Motor neuron (in vitro differentiated cells): ENCODE measurements at places on chromosomes 3 and 15.

DNA sequence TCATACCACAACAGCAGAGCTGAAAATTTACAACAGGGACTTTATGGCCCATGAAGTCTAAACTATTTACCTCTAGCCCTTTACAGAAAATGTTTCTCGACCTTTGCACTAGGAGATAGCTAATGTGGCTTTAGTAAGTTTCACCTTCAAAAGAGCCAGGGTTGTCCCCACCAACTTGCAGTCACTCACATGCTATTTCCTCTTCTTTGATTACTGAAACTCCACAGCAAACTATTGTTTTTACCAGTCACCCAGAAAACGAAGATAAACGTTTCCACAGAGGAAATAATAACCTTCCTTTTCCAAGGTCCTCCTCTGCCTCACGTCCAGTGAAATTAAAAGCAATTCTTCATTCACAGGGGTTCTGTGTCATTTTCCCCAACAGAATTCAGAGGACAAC lies 48.2 kb downstream of the WWTR1 start:
- no peak for ATAC-seq

DNA sequence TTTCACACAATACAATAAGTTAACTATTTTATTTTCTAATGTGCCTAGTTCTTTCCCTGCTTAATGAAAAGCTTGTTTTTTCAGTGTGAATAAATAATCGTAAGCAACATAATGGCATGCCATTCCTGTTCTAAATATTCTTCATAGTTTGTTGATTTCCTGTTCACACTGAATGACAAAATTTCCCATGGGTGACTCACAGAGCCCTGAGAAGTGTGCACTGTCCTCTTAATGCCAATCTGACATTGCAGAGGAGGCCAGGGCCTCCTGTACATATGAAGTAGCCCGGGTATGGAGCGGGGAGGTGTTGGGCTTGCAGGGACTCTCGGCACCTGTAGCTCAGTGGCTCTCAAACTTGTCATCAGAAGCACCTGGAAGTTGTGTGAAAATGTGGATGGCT lies 24.3 kb downstream of the CCR3 start:
- no peak for ATAC-seq

GRCh38 chr3:52468336-52468735 lies 12.9 kb downstream of the NISCH start:
- ATAC-seq, result no peak

DNA sequence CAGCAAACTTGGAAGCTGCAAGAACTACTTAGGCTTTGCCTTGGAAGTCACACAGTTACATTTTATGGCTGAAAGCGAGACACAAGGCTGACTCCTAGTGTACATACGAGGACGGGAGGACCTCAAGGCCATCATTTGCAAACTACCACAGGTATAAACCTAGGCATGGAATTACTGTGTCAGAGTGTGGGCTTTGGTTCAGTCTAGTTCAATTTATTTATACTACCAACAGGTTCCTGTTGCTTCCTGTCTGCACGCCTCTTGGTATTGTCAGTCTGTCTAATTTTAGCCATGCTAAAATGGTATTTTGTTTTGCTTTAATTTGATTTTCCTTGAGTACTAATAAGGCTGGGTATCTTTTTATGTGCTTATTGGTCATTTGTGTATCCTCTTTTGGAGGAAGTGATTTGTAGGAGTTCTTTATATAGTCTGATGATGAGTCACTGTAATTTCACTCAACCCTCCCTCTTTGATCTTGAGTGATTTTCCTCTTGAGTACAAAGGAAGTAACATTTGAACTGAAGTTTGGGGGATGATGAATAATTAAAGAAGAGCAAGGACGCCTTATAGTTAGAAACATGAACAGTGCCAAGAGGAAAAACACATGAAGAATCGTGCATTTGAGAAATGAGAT lies 8.2 kb downstream of the ANKRD34C start:
- no peak for ATAC-seq

DNA sequence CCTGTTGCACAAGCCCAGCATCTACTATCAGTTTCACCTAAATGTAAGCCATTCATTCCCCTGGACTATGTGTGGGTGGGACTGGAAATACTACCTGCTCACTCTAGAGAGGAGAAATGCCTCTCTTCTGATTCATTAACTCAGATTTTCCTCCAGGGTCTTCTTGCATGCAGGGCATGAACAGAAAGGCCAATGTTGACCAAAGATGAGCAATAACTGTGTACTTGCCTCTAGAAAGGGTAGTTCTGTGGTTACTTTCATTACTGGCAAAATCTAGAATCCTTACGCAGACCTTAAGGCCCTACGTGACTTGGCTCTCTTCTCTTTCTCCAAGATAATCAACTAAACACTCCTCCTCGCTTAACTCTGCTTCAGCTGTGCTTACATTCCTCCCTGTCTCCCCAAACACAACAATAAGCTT lies 81.4 kb upstream of the PSMD6 start:
- no peak for ATAC-seq

GRCh38 chr3:126683069-126683468 lies 21.0 kb upstream of the CHCHD6 start:
- no peak for ATAC-seq

DNA sequence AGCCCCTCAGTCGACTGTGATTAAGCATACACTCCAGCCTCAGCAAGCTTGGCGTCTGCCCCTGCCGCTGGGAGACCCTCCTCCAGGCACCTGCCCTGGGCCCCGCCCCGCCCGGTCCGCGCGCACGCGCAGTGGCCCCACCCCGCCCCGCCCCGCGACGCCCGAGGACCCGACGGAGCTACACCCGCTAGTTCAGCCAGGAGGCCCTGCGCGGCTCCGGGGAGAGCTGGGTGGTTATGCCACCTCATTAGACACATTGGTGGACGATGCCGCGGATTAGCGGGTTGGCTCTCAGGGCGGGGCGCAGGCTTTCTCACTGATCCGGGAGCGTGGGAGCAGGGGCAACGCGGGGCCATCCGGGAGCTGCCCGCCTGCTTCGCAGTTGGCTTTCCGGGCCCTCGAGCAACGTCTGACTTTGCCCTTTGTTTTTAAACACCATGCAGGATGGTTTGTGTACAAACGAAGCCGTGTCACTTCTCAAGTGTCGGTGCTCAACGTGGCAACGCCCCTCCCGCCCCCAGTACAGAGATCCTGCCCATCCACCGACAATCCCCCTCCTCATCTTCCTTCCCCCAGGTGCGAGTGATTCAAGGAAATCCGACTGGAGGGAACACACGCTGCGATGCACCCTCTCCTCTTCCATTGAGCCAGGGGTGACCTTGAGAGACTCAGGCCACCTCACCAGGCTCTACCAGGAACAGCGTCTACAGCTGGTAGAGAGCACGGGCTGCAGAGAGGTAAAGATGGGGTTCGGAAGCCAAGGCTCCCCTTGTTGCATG lies 109.3 kb downstream of the SHQ1 start:
- ATAC-seq, result peak; percentile 70

GRCh38 chr15:64774629-64775493 lies 528 bp downstream of the RBPMS2 start:
- peak; percentile 63 for ATAC-seq

DNA sequence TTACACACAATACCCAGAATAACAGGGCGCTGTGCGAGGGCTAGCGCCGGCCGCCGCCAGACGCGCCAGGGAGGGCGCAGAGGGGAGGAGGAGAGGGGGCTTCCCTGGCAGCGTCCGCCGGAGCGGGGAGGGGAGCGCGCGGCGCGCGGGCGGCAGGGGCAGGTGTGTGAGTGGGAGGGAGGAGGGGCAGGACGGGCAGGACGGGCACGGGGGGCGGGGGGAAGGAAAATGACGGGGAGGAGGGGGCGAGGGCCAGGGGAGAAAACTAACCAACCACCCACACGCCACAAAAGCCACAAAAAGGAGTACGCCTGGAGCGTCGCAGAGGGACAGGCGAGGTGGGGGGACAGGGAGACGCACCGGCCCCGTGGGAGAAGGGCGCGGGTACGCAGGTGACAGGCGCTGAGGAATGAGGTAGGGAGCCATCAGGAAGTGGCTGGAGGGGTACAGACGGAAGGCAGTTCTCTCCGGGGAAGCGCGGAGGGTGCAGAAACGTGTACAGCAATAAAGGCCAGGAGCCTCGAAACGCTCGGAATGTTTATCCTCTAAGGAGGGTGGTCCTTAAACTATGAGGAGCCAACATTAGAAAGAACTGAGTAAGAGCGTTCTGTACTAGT lies 610 bp upstream of the SATB1 start:
- ATAC-seq, result peak; percentile 89
